AG04450 (cell line): ENCODE measurements at places on chromosomes 13 and 19.

- DNase-seq = no peak
These were observed 1.7 kb upstream of the WBP4 start for GRCh38 chr13:41059456-41060081.

DNA sequence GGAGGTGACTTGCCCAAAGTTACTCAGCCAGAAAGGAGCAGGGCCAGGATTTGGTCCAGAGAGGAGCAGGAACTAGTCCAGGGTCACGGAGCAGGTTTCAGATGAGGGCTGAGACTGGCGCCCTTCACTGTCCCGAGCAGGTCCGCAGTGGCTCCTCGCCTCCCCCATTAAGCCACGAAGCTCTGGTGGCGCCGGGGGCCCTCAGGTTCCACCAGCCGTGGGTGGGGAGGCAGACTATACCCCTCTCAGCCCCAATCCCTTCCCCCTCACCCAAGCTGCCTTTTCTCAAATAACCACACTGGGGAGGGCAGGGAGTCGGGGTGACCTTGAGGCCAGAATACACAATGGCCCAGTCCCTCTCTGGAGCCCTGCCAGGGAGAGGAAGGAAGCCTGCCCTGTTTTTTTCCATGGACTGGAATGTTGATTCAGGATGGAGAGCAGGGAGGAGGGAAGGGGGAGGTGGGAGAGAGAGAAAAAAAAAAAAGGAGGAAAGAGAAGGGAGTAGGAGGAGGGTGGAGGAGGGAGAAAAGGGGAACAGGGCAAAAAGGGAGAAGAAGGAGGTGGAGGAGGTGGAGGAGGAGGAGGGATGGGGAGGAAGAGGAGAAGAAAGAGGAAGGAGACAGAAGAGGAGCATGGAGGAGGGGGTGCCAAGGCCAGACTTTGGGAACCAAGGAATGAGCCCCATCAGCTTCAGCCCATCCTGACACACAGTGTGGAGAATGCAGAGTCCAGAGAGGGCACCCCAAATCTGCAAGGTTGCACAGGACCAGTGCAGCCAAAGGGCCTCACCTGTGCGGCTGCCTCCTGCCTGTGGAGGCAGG lies 19.7 kb downstream of the CEACAM16 start:
- peak; percentile 7 for DNase-seq

DNA sequence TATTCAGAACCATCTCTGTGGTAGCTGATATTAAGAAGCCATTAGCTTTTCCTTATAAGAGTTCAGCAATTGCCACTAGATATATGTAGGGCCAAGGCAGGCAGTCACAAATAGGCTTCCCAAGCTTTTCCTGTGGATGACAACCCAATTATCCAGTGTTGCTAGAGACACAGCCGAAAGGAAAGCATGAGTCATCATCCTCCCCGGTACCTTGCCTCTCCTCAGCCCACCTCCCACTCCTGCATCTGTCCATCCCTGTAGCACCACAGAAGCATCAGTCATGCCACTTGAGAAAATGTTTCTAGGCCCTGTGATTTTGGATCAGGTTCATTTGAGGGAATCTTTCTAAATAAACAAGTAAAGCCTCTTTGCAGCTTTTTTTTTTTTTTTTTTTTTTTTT lies 204.3 kb downstream of the DNAJC15 start:
- no peak for DNase-seq

- no peak for DNase-seq
These were observed 80.5 kb downstream of the GPR12 start for GRCh38 chr13:26680123-26680450.

DNA sequence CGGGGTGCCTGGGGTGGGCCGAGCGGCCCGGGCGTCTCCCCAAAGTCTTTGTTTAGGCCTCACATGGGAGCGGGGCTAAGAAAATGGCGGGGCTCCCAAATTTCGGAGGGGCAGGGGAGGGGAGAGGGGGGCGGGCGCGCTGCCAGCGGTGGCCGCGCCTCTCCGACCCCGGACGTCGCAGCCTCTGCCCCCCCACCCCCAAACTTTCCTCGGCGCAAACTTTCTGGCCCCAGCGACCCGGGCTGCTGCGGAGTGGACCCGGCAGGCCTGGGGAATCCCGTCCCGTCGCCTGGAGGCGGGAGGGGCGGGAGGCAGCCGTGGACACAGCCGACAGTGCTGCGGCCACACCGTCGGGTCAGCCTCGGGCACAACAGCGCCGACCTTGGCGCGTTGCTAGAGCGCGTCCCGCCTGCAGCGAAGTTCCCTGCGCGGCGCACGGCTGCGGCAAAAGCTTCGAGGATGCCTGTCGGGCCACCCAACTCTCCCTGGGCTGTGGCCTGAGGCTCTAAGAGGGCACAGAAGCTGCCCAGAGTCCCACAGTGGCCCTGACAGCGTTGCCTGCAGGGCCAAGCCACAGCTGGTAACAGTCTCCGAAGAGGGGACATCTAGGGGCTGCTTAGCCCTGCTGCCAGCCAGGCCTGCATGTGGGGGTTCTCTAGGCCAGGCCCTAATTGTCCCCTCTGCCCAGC lies 1.3 kb downstream of the NFIX start:
- DNase-seq = no peak

DNA sequence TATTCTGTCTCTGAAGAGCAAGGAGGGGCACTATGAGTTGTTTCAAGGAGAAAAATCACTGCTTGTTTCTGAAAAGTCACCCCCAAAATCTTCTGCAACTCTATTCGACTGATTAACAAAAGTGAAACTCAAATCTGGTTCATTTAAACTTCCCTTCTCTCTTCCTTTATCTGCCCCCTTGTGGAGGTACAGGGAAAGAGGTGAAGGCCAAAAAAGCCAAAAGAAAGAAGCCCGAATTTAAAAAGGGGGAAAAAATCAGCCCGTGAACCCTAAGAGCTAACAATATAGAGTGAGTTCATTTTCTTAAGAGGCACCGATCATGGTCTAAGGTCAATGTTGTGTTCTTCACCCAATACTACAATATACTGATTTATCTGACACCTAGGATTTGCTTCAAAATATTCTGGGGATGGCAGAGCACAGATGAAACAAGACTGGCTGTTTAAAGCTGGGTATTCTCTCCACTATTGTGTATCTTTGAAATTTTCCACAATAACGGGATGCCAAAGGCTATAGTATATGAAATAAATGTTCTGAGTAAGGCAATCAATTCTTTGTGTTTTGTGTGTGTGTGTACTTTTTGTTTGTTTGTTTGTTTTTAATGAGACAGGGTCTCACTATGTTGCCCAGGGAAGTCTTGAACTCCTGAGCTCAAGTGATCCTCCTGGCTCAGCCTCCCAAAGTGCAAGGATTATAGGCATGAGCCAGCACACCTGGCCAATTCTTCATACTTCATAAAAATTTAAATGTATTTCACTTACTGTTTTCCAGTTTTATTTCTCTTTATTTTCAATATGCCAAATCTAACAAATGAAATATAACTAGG lies 55.0 kb upstream of the EEF1AKMT1 start:
- DNase-seq = no peak

DNA sequence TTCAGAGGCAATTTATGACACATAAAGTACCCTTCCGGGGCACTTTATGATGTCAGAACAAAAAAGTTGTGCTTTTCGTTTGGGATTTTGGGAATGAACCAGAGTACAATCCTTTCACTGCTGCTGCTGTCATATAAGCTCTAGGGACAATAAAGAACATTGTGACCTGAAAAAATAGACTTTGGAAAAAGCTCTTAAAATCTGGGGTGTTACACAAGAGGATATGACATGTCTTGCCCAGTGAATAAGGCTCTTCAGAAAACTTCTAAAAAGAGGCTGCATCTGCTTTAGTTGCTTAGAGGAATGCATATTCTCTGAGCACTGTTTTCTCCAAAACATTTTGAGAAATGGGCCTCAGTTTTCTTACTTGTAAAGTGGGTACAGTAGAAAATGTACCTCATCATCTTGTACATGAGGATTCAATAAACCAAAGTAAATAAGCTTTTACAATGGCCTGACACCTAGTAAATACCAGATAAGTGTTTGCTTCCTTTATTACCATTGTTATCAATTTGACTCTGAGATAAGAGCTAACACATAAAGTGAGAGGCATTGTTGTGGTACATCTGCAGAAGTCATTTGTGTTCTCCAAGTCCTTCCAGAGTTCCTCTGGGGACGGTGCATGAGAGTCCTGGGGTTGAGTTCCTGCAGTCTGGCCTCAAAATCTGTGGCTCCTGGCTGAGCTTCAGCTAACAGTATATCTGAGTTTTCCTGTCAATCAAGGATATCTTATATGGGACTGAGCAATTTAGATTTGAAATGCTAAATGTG lies 67.4 kb upstream of the EDNRB start:
- no peak for DNase-seq

GRCh38 chr13:39249982-39250381 lies 211.7 kb downstream of the NHLRC3 start:
- DNase-seq = no peak

DNA sequence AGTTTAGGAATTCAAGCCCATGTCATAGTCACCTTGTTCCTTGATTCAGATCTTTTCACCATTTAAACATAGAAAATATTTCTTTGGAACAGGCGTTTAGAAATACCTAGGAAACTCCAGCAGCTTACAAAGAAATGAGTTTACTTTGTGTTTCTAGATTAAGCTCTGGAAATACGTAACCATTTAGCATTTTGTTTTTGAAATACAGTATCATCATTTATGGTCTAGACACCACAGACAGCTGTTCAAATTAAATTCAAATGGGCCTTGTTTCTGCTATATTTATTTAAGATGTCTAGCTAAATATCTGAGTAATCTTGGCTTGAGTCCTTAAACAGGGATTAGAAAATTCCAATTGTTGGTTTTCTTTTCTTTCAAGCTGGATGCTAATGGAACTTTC lies 228.5 kb downstream of the NDFIP2 start:
- no peak for DNase-seq

GRCh38 chr13:20822406-20822805 lies 48.6 kb upstream of the EEF1AKMT1 start:
- no peak for DNase-seq

GRCh38 chr13:33026489-33027152 lies 10.4 kb downstream of the KL start:
- DNase-seq = no peak

DNA sequence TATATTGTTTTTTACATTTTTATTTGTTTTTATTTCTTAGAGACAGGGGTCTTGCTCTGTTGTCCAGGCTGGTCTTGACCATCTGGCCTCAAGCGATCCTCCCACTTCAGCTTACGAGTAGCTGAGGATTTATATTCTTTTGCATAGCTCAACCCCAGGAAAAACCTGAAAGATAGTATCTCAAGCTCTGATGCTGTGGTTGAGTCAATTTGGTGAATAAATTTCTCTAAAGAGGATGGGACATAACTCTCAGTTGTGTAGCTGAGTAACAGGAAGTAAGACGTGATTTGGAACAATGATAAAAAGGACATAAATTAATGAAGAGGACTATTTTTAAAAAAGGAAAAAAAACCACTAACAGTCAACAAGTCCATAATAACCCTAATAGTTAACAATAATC lies 79.8 kb upstream of the TNFSF11 start:
- no peak for DNase-seq

GRCh38 chr13:99500839-99501183 lies 461 bp upstream of the TM9SF2 start:
- DNase-seq = no peak

- DNase-seq = peak; percentile 49
These were observed 100.2 kb downstream of the ENOX1 start for GRCh38 chr13:43686557-43686956.

- no peak for DNase-seq
These were observed 34.2 kb downstream of the ANKRD10 start for GRCh38 chr13:110880627-110881026.

DNA sequence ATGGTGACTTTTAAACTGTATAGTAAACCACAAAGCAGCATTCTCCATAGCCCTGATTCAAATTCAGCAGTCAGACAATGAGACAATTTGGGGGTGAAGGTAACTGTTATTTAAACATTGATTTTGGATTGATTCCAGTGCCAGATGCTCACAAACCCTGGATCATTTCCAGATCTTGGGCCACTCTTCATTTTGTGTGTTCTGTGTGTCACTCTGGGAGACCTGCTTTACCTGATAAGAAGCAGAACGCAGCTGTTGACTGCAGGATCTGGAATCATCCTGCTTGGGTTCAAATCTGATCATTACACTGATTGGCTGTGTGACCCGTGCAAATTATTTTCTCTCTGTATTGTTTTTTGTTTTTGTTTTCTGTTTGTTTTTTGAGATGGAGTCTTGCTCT lies 4.0 kb upstream of the PCDH8 start:
- no peak for DNase-seq

DNA sequence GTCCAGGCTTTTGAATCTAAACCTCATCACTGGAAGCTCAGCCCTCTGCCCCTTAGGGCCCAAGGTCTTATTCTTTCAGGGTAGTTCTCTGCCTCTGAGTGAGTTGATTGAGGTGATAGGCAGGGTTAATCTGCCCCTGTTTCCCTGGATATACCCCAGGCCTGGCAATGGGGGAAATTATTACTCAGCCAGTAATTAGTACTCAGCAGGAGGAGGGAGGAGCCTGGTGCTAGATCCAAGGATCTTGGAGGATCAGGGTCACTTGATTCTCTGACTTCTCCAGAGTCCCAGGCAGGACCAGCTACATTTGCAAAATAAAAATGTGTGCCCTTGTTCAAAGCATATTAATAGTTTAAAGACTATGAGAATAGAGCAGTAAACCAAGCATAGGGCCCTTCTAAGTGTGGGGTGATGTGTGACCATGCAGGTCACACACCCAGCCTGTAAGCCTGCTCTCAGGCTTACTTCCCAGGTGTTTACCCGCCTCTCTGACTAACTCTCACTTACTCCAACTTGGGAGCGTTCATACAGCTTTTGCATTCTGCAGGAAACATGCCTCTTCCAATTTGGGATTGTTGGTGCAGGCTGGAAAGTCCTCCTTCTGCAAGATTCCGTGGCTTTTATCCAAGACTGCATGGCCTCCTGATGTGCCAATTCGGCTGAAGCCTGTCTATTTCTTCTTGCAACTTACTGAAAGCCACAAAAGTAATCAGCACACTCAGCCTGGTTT lies 7.9 kb upstream of the STK24 start:
- DNase-seq = no peak

DNA sequence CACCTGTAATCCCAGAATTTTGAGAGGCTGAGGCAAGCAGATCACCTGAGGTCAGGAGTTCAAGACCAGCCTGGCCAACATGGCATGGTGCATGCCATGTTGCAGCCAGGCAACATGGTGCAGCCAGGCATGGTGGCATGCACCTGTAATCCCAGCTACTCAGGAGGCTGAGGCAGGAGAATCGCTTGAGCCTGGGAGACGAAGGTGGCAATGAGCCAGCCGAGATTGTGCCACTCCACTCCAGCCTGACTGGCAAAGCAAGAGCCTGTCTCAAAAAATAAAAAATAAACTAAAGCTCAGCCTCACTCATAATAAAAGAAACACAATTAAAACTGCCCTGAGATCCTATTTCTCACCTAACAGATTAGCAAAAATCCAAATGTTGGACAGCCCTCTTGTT lies 49.7 kb upstream of the MAP3K10 start:
- no peak for DNase-seq
